Mononuclear cell (primary cell): ENCODE measurements at places on chromosomes 6 and 20. TPM values are rescaled to one million over a fixed set of nuclear protein-coding genes. Genes with fewer than 3 reads are reported as not detected.

MATN4 gene
- not detected for total RNA-seq

FOXF2 gene
- not detected for total RNA-seq

PLCB4 gene
- total RNA-seq = 0.21 TPM

ZNF334 gene
- total RNA-seq = 0.10 TPM

PI16 gene
- 3.6 TPM for total RNA-seq

RIPPLY2 gene
- total RNA-seq = under 0.01 TPM

TTI1 gene
- 14.3 TPM for total RNA-seq

CLPSL2 gene
- total RNA-seq = not detected

CD83 gene
- total RNA-seq = 366 TPM
